Activated T-cell treated with anti-CD3 and anti-CD28 coated beads, Interleukin-2, amount 50 U/mL, for 24 hours (primary cell): ENCODE measurements at places on chromosomes 7 and 10.
A peak's percentile ranks its signal among the peaks of the same experiment; 100 is the strongest.

GRCh38 chr10:43674553-43675210 is 26.0 kb upstream of the ZNF32 start:
- no peak for DNase-seq

- DNase-seq: no peak
Observed at GRCh38 chr10:3750854-3751253, 34.2 kb downstream of the KLF6 start.

GRCh38 chr7:149431486-149432120 is 29.3 kb downstream of the ZNF777 start:
- no peak for DNase-seq

DNA sequence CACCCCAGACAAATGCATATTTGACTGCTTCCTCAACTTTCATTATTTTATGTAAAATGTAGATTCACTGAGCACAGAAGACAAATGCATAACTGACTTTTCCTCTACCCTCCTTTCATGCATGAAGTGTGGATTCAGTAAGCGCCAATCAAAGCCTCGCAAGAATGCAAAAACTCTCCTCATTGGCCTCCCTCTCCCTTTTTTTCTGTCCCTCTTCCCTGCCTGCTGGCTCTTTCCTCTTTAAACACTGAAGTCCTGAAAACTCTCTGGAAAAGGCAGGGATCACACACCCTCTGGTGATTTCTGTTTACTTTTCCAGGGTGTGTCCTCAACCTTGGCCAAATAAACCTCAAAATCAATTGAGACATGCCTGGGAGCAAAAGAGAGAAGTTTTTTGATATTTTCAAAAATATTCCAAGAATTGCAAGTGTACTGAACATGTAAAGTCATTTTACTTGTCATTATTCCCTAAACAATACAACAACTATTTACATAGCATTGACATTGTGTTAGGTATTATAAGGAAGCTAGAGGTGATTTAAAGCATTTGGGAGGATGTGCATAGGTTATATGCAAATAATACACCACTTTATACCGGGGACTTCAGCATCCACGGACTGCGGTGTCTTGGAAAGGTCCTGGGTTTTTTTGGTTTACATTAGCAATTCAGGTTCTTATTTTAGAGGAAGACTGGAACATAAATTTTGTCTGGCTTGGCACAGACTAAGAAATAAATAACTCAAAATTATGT is 71.4 kb downstream of the SEC61G start:
- no peak for DNase-seq

DNA sequence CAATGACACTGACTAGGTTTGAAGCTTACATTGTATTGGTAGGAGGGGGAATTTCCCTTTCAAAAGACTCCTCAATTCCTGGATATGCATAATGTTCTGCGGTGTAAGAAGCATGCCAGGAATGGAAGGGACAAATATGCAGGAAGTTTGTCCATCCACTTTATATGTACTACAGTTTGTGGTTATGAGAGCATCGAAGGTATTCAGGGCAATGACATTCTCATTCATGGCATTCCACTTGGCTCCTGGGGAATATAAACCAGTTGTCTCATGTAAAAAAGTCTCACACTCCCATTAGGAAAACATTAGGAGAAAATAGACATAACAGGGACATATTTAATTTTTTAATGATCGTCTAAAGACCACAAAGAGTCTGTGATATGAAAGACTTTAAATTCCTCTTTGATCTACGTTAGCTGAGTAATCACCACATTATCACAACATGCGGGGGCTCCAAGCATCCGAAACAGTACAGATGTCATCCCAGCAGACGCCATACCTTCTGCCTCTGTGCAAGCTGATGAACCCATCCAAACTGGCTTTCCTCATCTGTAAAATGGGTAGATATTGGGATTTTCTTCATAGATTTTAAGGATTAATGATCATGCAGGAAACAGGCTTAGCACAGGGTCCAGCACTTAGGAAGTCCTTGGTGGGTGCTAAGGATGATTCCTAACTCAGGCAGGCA is 675.3 kb downstream of the INHBA start:
- no peak for DNase-seq

DNA sequence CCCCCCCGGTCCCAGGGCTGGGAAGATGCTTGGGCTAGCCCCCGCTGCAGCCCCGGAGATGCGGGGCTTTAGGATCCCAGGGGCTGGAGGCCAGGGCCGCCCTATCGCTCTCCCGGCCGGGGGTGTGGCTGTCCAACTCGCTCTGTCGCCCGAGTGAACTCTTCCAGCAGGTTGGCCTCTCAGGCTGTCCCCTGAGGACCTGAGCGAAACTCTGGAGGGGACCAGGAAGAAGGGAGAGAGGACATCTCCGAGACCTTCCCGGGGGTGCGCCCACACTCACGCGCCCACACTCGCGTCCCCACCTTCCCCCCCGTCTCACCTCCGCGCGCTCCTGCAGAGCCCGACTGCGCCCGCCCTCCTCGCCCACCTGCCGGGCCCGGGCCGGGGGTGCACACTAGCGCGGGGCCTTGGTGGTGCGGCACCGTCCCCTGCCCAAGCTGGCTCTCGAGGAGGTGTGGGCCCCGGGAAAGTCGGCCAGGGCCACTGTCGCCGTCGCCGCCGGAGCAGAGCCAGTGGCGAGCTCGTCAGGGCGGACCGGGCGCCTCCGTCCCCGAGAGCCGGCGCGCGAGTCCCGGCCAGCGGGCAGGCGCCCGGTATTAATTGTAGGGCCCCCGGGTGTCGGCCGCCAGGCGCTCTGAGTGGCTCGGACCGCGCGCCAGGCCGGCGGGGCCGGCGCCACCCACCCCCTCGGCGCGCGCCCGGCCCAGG is 101.7 kb upstream of the SVIL start:
- peak; percentile 60 for DNase-seq

- DNase-seq: no peak
Observed at GRCh38 chr7:38318241-38318640, 44.8 kb upstream of the TARP start.

- DNase-seq: peak; percentile 70
Observed at GRCh38 chr7:138903186-138903820, 77.9 kb downstream of the KIAA1549 start.

DNA sequence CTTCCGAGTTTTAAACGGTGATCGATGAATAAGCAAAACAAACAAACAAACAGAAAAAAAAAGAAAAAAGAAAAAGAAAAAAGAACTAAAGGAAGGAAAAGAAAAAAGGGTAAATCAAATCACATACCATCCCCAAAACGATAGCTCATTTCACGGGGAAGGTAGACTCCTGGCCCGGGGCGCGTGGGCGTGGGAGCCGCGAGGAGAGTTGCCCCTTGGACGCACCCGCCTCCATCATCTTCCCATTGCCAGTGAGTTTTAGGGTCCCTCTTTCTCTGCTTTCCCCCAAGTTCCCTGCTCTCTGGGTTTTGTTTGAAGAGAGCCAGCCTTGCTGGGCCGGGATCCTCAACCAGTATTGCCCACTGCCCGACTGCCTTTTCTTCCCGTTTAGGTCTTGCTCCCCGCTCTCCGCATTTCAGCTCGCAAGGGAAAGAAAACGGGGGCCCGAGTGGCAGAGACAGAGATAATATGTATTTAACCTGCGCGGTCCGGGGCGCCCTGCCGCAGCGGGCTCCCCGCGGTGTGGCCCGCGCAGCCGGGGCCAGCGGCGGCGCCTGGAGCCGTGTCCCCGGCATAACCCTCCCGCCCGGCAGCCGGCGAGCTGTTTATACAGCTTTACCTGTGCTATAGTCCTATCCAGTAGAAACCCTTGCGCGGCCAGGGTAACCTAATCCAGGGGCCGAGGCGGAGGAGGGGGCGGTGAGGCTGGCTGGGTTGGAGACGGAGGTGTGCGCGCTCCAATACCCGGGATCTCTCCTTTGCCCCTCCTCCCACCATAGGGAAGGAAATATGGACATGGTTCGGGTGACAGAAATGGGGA is 5.2 kb upstream of the GATA3 start:
- DNase-seq: peak; percentile 53

- DNase-seq: no peak
Observed at GRCh38 chr7:5083311-5083711, 37.7 kb downstream of the RBAK start.

DNA sequence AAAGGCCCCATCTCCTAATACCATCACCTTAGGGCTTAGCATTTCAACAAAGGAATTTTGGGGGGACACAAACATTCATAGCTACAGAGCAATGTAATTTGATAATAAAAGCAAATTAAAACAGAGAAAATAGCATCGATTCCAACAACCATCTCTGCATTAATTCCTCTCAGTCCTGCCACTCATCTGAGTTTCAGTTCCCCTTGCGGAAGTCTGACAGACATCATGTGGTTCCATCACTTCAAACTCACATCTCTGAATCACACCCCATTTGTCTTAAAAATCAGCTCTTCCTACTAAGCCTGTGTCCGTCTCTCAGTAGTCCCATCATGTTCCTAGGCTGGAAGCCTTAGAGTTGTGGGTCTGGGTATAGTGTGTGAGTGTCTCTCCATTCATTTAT is 3.6 kb downstream of the ADCK2 start:
- DNase-seq: no peak

DNA sequence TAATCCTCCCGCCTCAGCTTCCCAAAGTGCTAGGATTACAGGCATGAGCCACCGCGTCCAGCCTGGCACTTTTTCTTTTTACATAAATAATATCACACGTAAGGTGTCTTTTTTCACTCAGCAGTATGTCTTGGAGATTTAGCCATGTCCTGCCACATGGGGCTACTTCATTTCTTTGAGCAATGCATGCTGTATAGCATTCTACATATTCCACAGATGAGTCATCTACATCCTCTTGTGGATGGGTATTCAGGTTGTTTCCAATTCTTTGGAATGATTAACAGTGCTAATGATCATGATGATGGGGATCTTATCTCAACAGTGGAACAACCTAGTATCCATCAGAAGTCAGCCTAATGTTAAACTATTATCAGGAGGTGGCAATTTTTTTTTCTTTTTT is 50.8 kb downstream of the ZNF503 start:
- DNase-seq: no peak

GRCh38 chr10:60710041-60710440 is 68.2 kb upstream of the CDK1 start:
- no peak for DNase-seq

- DNase-seq: no peak
Observed at GRCh38 chr7:106216923-106217542, 67.8 kb downstream of the NAMPT start.

- no peak for DNase-seq
Observed at GRCh38 chr10:42790835-42791234, 8.2 kb downstream of the BMS1 start.

- no peak for DNase-seq
Observed at GRCh38 chr7:27262121-27262520, 19.5 kb downstream of the EVX1 start.

GRCh38 chr10:116270126-116270770 is 2.8 kb downstream of the GFRA1 start:
- DNase-seq: no peak

DNA sequence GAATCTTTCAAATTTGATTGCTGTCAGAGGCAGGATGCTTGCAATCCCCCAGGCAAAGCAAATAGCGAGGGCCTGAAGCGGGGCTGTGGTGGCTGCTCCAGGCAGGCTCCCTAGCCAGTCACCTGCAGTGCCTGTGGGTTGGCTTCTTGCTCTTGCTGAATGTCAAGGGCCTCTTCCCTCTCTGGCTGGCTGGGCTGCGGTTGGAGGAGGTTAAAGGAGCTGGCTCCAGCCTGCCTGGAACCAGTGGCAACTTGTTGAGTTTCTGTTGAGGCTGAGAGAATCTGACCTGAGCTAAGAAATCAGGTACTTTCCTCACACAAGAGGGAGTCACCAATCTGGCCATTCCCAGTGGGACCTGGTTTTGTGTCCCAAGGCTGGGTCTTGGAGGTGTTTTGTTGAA is 134.7 kb downstream of the TMEM178B start:
- no peak for DNase-seq

DNA sequence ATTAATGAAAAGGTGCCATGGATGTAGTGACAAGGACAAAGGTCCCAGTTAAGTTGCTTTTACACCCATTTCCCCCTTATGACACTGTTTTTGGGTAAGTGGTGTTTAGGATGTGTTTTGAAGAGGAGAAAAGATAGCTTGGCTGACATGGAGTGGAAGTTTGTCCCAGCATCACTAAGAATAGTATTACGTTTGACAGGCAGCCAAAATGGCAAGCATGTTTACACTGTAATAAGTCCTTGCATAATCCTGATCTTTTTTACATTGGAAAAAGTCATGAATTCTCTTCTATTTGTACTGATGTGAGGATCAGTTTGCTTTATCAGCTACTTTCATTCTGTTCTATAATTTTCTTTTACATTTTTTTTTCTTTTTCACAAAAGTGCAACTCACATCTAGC is 137.8 kb downstream of the CHRM2 start:
- DNase-seq: no peak

DNA sequence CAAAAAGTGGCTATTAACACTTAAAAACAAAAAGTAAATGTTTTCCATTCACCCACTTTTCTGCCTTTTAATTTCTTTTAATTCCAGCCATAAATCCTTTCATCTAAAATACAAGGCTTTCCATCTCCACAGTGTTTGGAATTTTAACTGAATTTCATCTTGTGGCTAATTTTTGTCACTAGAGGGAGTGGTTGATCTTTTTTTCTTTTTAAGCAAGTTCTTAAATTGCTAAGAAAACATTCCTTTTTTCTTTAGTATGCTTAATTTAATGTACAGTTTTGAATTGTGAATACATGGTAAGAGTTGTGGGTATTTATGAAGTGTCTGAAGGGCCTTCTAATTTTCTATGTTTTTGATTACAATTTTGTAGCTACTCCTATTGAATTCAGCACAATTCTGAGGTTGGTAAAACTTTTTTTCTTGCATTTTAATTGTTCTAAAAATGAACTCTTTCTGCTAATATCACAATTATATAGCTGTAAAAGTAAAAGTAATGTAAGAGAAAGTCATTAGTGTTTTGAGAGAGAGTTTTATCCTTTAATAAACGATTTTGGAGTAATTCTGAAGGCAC is 54.9 kb upstream of the ANK3 start:
- DNase-seq: no peak

DNA sequence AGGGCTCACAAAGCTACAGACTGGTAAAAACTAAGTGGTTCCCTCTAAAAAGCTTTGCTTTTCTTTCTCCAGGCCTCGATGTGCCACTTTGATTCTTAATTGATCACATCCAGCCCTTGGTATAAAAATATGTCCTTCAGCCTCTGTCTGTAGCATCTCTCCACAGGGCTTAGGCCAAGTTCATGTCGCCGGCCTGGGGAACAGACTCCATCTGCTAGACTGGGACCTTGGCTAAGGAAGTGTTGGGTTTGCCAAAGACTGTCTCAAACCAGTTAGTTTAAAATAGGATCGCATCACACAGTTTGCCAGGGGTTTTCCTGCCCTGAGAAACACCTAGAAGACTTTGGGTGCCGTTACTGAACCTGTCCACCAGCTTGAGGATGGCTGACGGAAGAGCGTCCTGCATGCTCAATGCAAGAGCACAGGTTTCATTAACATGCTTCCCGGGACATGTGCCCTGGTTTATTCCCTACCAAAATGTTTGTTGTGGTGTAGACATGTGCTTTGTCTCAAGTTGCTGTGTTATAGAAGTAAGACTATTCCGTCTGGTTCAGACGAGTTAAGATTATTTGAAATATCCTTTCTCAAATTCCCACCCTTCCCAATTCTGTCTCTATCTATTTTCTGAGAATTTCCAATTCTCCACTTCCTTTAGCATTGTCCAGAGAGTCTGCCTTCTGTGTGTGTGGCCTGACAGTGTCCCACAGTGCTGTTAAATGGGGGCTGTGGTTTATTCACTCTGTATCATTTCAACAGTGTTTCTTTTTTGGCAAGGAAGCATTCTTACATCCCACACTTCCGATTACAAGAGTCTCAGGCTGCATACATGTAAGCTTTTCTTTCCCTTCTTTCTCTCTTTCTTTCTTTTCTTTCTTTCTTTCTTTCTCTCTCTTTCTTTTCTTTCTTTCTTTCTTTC is 334.7 kb downstream of the INHBA start:
- no peak for DNase-seq
